Activated CD4-positive, alpha-beta memory T cell treated with anti-CD3 and anti-CD28 coated beads for 36 hours (primary cell): ENCODE measurements at places on chromosomes 2 and 18. TPM values are rescaled to one million over a fixed set of nuclear protein-coding genes. Genes with fewer than 3 reads are reported as not detected.

DNA sequence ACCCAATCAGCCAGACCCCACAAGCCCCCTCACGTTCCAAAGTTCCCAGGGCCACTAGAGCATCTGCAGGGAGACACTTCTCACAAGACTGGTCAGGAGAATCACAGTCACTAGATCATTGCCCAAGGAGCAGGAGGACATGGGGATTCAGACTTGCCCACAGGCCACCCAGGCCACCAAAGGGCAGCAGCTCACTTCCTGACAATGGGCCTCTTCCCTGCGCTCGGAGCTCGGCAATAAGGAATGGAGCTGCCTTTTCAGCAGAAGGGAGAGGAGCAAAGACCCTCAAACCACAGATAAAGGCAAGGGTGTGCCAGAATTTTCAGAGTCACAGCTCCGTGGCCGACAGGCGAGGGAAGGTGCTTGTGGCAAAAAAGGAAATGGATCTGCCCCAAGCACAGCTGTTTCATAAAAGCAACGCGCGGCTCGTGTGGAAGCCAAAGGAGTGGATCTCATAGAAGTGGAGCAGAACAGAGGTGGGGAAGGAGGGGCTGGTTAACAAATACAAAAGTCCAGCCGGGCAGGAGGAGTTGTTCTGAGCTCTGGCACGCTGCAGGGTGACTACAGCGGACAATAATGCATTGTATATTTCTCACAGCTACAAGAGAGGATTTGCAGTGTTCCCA lies 72.1 kb downstream of the EDAR start:
- no peak for DNase-seq
- H3K36me3 ChIP-seq: no peaks in the 10 kb centered on the region
- no peak overlapping the region for H3K4me3 ChIP-seq
- no peak overlapping the region for H3K27ac ChIP-seq
- H3K27me3 ChIP-seq: no peaks in the 10 kb centered on the region

DNA sequence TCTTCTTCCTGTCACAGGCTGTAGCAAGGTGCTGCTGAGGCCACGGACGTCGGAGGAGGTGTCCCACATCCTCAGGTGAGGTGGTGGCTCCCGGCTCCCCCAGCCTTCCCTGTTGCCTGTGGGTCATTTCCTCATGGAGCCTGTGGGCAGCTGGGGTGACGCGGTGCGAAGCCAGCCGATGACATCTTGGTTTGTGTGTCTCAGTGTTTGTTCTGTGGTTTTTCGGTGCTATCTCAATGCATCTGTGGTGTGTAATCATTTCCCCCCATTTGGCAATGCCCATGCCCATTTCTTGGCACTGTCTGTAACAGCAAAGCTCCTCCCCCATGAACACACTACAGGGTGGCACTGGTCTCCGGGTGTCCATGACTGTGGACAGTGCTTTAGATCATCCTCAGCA lies 6.6 kb downstream of the D2HGDH start:
- H3K27me3 ChIP-seq: no peaks in the 10 kb centered on the region
- H3K36me3 ChIP-seq: peaks cover 19% of the 10 kb centered on the region
- no peak overlapping the region for H3K4me3 ChIP-seq
- peak; percentile 72 for DNase-seq
- H3K4me1 ChIP-seq: peaks cover 36% of the 10 kb centered on the region

TRPM8 gene
- not detected for total RNA-seq

GRCh38 chr2:231355508-231356465 lies 39.7 kb upstream of the B3GNT7 start:
- H3K4me3 ChIP-seq: no peak overlapping the region
- no peaks in the 10 kb centered on the region for H3K4me1 ChIP-seq
- no peaks in the 10 kb centered on the region for H3K36me3 ChIP-seq

SERPINB3 gene
- total RNA-seq: not detected

KCNJ3 gene
- total RNA-seq: not detected

- H3K4me1 ChIP-seq: peaks cover 17% of the 10 kb centered on the region
- no peak overlapping the region for H3K4me3 ChIP-seq
- no peaks in the 10 kb centered on the region for H3K27me3 ChIP-seq
- H3K36me3 ChIP-seq: no peaks in the 10 kb centered on the region
- peak; percentile 83 for DNase-seq
- no peak overlapping the region for H3K27ac ChIP-seq
Observed at GRCh38 chr18:44838971-44839666, 158.4 kb downstream of the SETBP1 start.

ARL4C gene
- total RNA-seq: 44.4 TPM

RNF152 gene
- total RNA-seq: 0.12 TPM

ARHGEF33 gene
- 0.38 TPM for total RNA-seq

DNA sequence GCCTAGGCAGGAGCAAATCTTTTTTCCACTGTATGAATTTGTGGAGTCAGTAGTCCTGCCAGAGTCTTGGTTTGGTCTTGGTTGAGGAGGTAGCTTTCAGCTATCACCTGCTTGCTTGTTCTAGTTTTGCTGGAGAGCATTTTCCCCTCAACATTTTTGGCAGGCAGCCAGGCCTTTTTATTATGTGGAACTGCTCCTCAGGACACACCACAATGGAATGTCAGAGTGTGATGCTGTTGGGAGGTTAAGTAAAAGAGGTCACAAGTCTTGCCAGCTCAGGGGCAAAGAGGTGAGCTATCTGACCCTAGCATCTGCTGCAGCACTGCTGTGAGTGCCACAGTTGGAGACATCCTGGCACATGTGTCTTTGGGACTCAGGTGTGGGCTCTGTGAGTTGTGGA lies 258.0 kb downstream of the CNTNAP5 start:
- no peaks in the 10 kb centered on the region for H3K27me3 ChIP-seq
- no peak overlapping the region for H3K27ac ChIP-seq
- no peaks in the 10 kb centered on the region for H3K36me3 ChIP-seq
- no peak overlapping the region for H3K4me3 ChIP-seq

DNA sequence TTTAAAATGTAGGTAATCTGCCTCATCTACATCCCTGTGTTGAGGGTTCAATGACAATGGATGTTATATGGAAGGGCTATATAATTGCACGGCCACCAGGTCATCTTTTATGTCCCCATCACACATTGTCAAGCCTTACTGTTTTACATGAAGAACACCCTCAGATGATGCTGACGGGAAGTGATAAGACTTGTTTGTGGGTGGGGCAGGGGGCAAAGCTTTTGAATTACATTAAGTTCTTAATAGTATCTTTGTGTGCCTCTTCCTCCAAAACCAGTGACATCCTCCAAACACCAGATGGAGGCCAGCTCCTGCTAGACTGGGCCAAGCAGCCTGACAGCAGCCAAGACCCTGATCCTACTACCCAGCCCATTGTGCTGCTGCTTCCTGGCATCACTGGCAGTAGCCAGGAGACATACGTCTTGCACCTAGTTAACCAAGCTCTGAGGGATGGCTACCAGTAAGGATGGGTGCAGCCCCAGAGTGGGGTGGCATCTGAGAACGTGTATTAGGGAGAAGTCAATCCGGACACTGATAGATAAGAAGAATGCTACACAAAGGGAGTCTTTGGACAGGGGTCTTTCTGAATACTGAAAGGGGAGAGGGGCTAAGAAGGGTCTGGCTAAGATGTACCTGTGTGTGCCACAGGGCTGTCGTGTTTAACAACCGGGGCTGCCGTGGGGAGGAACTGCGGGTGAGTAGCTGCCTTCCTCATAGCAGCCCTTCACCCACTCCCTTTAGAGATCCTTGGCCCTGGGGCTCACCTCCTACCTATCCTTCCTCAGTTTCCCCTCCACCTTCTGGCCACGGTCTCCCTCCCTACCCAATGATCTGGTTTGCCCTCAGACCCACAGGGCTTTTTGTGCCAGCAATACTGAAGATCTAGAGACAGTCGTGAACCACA lies 5.3 kb downstream of the ABHD1 start:
- no peaks in the 10 kb centered on the region for H3K27me3 ChIP-seq
- no peak for DNase-seq
- peaks cover 16% of the 10 kb centered on the region for H3K4me1 ChIP-seq
- H3K27ac ChIP-seq: no peak overlapping the region
- H3K4me3 ChIP-seq: no peak overlapping the region

RUFY4 gene
- total RNA-seq: 0.93 TPM

DCDC2C gene
- total RNA-seq: not detected

- H3K4me3 ChIP-seq: no peak overlapping the region
- H3K27ac ChIP-seq: no peak overlapping the region
- no peaks in the 10 kb centered on the region for H3K27me3 ChIP-seq
- no peaks in the 10 kb centered on the region for H3K36me3 ChIP-seq
- DNase-seq: no peak
Observed at GRCh38 chr2:25368660-25369059, 26.9 kb upstream of the DNMT3A start.

DNA sequence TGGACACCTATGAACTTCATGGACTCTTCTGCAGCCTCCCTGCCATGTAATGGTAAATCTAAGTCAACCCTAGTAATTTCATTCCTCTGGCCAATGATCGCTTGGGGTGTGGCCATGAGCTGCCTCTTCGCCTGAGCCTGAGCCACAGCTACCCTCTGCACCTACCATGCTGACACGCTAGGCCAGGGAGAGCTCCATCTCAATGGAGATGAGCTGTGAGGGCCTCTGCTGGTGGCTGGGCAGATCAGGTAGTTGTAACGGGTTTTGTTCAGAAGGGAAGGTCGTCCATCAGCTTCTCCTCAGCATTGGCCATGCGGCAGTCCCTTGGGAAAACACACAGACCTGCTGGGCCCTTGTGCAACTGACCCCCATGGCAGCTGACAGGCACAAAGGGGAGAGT lies 24.4 kb downstream of the MPHOSPH10 start:
- peak; percentile 54 for DNase-seq
- H3K36me3 ChIP-seq: peaks cover 2% of the 10 kb centered on the region
- no peak overlapping the region for H3K4me3 ChIP-seq
- H3K27ac ChIP-seq: no peak overlapping the region
- peaks cover 5% of the 10 kb centered on the region for H3K27me3 ChIP-seq

GRP gene
- not detected for total RNA-seq

GRCh38 chr18:56258178-56258577 lies 380.2 kb downstream of the TXNL1 start:
- H3K4me1 ChIP-seq: no peaks in the 10 kb centered on the region
- no peak for DNase-seq
- H3K27me3 ChIP-seq: no peaks in the 10 kb centered on the region
- no peak overlapping the region for H3K27ac ChIP-seq
- no peak overlapping the region for H3K4me3 ChIP-seq

GRCh38 chr2:163849756-163850435 lies 114.1 kb upstream of the FIGN start:
- H3K4me1 ChIP-seq: no peaks in the 10 kb centered on the region
- H3K4me3 ChIP-seq: no peak overlapping the region
- H3K27me3 ChIP-seq: no peaks in the 10 kb centered on the region

- DNase-seq: no peak
- no peak overlapping the region for H3K4me3 ChIP-seq
- no peaks in the 10 kb centered on the region for H3K27me3 ChIP-seq
- no peaks in the 10 kb centered on the region for H3K4me1 ChIP-seq
- no peaks in the 10 kb centered on the region for H3K36me3 ChIP-seq
- H3K27ac ChIP-seq: no peak overlapping the region
Observed at GRCh38 chr18:78207942-78208341, 771.7 kb upstream of the SALL3 start.

DNA sequence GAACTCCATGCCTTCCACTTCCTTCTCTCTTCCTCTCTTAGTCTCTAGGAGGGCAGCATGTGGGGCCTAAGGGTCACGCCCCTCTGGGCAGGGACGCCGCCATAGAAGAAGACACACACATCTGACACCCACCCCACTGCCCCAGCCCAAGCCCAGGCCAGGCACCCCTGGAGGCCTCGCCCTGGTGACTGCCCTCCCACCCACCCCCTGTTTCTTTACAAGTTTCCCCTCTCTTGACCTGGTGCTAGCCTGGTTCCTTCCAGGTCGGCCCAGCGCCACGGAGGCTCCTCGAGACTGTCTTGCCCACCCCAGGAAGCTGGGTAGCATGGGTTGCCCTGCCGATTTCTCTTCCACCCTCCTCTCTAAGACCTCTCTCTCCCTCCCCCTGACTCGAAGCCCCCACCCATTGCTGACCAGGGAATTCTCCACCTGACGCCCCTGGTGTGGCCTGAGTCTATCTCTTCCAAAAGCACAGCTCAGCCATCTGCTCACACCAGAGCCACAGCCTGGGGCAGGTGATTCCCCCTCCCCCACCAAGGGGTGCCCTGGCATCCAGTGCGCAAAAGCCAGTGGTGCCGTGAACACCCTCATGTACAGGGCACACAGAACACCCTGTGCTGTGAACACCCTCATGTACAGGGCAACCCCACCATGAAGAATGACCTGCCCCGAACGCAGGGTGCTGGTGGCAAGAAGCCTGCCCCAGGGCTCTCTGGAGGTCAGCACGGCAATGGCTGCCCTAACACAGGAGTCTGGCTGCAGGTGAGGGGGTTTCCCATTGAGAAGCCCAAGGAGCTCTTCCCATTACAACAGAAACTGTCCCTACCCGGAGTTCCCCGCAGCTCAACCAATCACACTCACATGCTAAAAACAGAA lies 13.5 kb upstream of the SALL3 start:
- peaks cover 9% of the 10 kb centered on the region for H3K27me3 ChIP-seq
- H3K4me1 ChIP-seq: no peaks in the 10 kb centered on the region
- no peaks in the 10 kb centered on the region for H3K36me3 ChIP-seq
- no peak overlapping the region for H3K27ac ChIP-seq
- no peak for DNase-seq

DNA sequence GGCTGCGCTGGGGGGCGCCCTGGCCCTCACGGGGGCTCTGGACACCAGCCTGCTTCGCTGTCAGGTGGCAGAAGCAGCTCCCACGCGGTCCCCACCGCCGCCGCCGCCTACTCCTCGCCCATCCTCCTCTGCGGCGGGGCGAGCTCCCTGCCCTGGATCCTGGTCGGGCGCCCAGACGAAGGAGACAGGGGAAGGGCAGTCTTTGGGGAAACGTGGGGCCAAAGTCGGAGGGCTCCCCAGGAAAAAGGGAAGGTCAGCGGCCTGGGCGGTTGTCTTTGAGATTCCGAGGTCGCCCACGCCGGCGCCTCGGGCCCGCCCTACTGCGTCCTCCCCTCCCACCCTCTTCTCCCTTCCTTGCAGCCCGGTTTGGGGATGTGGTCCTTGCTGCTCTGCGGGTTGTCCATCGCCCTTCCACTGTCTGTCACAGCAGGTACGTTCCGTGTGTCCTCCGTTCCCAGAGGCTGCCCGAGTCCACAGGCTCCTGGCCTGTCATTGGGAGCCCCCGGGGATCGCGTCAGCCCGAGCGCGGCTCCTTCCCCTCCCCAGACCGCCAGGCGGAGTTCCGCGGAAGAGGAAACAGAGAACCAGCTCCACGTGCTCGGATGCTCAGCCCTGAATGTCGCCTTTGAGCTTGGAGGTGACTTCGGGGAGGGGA lies 800 bp downstream of the IL1RL2 start:
- H3K36me3 ChIP-seq: peaks cover 4% of the 10 kb centered on the region
- peaks cover 19% of the 10 kb centered on the region for H3K4me1 ChIP-seq
- DNase-seq: peak; percentile 72
- H3K4me3 ChIP-seq: peak overlapping the region; percentile 81

- H3K36me3 ChIP-seq: no peaks in the 10 kb centered on the region
- peaks cover 3% of the 10 kb centered on the region for H3K4me1 ChIP-seq
- H3K27ac ChIP-seq: no peak overlapping the region
- H3K4me3 ChIP-seq: no peak overlapping the region
- no peak for DNase-seq
- no peaks in the 10 kb centered on the region for H3K27me3 ChIP-seq
Observed at GRCh38 chr18:64201781-64202180, 52.9 kb upstream of the LINC00305 start.

DGUOK gene
- total RNA-seq: 101 TPM
